ENCODE measurements at places on chromosomes 2 and 18.

GRCh38 chr2:11993749-11994148 lies 247.3 kb downstream of the LPIN1 start:
- DNase-seq, result no peak

- no peak for DNase-seq
Measured at GRCh38 chr18:75130591-75131328, 78.2 kb downstream of the PTGR3 start.

DNA sequence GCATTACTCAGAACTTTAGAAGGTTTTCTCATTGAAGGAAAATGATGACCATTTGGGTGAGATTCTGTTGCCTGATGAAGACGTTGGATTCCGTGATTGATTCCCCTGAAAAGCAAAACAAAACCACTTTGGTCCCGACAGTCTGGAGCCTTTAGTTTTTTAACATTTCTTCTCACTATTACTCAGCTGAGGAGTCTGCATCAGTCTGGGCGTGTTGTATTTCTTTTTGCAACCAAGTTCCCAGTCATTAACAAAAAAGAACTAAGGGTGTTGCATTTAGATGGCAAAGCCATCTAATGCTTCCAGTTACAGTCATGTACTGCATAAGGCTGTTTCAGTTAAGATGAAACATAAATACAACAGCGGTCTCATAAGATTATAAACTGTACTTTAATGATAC lies 343.1 kb upstream of the CDH2 start:
- no peak for DNase-seq

GRCh38 chr2:43191947-43192516 lies 34.4 kb downstream of the ZFP36L2 start:
- no peak for DNase-seq

GRCh38 chr2:218407717-218408116 lies 8.0 kb downstream of the CTDSP1 start:
- no peak for DNase-seq
